LHCN-M2 (cell line): ENCODE measurements at places on chromosomes 2 and 18. TPM values are rescaled to one million over a fixed set of nuclear protein-coding genes. Genes with fewer than 3 reads are reported as not detected.

DNA sequence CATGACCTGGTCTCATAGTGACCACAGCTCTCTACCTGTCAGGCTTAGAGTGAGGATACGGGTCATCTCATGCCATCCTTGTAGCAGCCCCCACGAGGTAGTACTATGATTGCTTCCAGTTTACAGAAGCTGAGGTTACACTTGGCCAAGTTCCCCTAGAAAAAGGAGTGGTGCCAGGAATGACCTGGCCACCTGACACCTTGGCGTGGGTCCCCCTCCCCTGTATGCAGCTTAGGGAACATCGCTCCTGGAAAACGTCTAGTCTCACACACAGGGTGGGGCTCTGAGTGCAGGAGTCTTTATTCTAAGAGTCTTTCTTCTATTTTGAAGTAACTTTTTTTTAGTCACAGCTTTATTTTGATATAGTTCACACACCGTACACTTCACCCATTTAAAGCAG, 14.8 kb downstream of the NPPC start:
- no peak for DNase-seq

GRCh38 chr2:195299600-195299999, 357.4 kb upstream of the SLC39A10 start:
- no peak for DNase-seq

DNA sequence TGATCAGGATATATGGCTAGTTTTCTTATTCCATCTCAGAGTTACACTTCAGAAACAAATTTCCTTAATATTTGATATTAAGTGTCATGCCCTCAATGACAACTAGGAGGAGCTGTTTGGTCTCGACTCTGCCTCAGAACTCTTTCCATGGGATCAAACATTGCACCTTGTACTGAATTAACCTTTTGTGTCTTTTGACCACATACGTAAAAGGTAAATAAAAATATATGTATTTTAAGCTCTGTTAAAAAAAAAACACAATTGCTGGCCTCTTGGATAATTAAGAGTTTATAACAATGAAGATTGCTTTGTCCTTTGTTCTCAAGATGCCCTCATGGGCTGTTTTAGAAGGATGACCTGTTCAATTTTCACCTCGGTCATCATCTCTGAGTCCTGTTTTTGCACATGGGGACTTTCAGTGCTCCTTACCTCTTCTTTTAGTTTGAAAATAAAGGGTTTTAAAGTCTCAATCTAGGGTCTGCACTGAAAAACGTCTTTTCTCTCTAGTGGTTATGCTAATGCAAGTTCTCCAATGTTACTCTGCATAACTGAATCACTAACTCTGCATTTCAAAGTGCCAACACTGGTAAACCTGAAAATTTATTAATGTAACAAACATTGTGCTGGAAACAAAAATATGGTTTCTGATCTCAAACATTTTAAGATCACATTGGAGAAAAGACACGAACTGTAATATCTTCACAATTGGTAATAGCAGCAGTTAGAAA, 18.8 kb upstream of the FN1 start:
- peak; percentile 50 for DNase-seq

GRCh38 chr18:22243513-22243912, 74.1 kb downstream of the GATA6 start:
- DNase-seq, result no peak

- peak; percentile 14 for DNase-seq
Observed at GRCh38 chr2:46394649-46395510, 84.5 kb upstream of the TMEM247 start.

- peak; percentile 17 for DNase-seq
Observed at GRCh38 chr2:236691799-236692167, 122.2 kb downstream of the ACKR3 start.

GRCh38 chr18:13159579-13159978, 59.0 kb upstream of the LDLRAD4 start:
- peak; percentile 68 for DNase-seq

DNA sequence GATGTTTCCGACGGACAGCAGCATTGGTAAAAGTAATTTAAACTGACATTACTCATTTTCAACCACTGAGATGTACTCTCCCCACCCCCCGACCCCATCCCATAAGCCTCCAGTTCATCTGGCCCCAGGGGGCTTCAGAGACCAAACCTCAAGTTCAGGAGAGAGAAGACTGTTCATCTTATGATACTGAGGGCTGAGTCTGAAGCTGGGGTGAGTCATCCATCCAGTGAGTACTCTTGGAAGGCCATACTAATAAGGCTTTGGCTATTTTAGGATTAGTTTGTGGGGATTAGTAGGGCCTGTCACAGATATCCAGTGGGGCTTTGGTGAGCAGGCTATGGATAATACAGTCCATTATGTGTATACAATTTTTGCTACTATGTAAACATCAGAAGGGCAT, 125.3 kb upstream of the APCDD1 start:
- DNase-seq, result peak; percentile 58

GRCh38 chr2:121398853-121399252, 113.9 kb upstream of the TFCP2L1 start:
- no peak for DNase-seq

GRCh38 chr2:16050908-16051489, 110.6 kb downstream of the MYCN start:
- no peak for DNase-seq

DNA sequence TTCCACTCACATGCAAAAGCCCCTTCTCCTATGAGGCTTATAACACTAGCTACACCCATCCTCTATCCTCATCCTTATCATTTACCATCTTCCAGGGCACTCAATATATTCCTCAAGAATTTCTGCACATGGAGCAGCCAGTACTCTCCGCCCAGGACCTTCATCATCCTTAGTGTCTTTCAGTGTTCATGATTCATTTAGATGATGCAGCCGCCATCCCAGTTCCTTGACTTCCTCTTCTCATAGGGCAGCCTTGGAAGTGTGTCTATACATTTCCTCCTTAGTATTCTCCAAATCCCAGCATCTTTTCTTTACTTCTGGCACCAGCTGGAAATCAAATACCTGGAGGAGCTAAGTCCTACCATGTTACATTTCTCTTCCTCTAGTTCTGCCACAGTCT, 3.0 kb upstream of the ITSN2 start:
- DNase-seq, result no peak

GRCh38 chr2:137348301-137348700, 583.0 kb downstream of the THSD7B start:
- DNase-seq, result no peak

DNA sequence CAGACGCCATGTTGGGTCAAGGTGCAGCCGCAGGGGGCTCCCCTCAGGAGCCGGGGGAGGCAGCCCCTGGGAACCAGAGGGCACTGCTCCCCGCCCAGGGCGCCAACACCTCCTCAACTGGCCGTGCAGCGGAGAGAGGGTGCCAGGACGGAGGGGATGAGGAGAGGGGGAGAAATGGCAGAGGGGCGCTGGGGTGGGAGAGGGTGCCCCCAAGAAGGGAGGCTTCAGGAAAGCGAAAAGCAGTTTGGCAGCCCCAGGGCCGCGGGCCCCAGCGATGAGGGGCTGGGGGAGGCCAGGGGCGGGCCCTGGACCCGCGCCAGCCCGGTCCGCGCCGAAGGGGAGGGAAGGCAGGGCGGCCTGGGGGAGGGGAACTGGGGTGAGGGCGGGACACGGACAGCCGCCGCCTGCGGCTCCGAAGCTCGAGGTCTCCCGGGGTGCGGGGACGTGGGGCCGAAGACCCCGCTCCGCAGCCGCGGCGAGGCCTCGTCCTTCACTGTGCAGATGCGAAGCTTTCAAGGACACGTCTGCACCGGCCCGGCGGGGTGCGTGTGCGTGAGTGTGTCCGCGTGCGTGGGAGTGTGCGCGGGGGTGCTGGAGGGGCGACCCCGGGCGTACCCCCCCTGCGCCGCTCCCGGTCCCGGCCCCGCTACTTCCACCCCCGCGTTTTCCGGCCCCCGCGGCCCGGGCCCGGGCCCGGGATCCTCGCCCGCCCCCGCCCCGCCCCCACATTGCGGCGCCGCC, 1.4 kb downstream of the DNMT3A start:
- no peak for DNase-seq

GRCh38 chr2:36951027-36951518, 15.3 kb downstream of the STRN start:
- DNase-seq, result no peak

- no peak for DNase-seq
Observed at GRCh38 chr2:216189410-216189809, 80.3 kb downstream of the XRCC5 start.

DNA sequence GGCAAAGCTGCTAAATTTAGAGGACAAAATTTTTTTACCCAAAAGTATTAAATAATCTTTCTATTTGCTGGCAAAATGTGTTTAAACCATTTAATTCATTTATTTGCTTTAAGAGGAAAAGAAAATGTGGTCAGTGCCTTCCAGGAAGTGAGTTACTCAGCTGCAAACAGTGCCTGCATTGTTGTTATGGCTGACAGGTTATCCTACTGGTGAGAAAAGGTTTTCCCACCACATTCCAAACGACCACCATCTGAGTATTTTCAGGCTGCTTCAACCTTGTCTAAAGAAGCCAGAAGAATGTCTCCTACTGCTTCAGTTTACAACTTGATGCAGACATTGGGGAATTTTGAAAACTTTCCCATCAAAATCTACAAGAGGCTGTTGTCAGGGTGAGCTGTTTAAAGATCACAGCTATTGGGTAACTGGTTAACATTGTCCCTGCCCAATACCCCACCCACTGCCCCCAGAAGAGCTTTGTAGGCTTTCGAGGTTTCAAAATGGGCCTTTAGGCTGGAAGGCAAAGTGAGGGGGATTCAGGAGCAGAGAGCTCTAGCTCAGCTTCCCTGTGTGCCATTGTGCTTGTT, 461.3 kb upstream of the FANCL start:
- DNase-seq, result peak; percentile 5

- DNase-seq, result no peak
Observed at GRCh38 chr2:191148791-191149190, 2.0 kb downstream of the STAT4 start.

GRCh38 chr18:48034651-48035555, 104.4 kb upstream of the SMAD2 start:
- no peak for DNase-seq

GRCh38 chr2:12764849-12765605, 48.3 kb downstream of the TRIB2 start:
- DNase-seq, result no peak

DNA sequence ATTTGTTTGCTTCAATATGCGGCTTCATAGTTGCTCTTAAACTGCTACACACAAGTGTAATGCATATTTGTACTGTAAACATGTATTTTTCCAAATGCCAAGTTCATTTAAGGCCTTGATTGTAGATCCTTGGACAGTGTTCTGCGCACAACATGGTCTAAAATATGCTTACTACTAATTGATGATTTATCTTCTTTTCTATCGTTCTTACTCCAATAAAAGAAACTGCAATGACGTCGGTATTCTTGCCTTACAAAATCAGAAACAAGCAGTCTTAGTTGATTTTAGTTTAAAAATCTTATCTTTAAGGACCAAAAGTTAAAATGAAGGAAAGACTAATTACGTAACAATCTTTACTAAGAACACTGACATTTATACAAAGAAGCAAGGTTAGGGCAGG, 224.3 kb upstream of the SMAD7 start:
- DNase-seq, result no peak

- DNase-seq, result no peak
Observed at GRCh38 chr2:85159589-85159988, 26.4 kb downstream of the TCF7L1 start.

GRCh38 chr2:29723255-29724001, 198.0 kb downstream of the ALK start:
- no peak for DNase-seq

DNA sequence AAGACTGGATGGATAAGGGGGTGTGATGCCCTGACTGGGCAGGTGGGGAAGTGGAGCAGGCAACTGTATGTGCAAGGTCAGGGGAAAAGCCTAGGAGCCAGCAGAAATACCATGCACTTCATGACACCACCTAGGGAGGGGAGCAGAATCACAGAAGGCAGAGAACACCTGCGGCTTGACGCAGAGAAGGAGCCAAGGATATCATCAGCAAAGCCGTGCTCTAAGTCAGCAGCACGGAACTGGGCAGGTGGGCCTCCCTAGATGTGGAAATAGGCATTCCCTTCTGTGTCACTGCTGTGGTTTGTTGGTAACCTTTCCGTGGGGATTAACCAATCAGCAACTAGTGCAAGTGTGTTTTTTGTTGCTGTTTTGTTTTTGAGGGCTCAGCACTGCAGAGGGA, 41.3 kb downstream of the HDLBP start:
- DNase-seq, result no peak

GRCh38 chr2:227325839-227326195, 766 bp downstream of the MFF start:
- peak; percentile 43 for DNase-seq

- peak; percentile 42 for DNase-seq
Observed at GRCh38 chr2:201628545-201628944, 14.8 kb downstream of the TMEM237 start.

The OSR1 gene
- 8.6 and 13.1 TPM in 2 replicates for total RNA-seq

The REG1B gene
- total RNA-seq, result not detected in 2 replicates

The CNNM4 gene
- total RNA-seq, result 2.8 and 2.9 TPM in 2 replicates

The TEX44 gene
- not detected in 2 replicates for total RNA-seq

The UGT1A6 gene
- total RNA-seq, result not detected in 2 replicates

The CERKL gene
- 0.17 TPM in 1 of 2 replicates, not detected in the other for total RNA-seq

The FBXO41 gene
- total RNA-seq, result 4.0 and 4.8 TPM in 2 replicates

The DYSF gene
- total RNA-seq, result 44.2 and 59.5 TPM in 2 replicates

The SP100 gene
- 56.4 and 67.5 TPM in 2 replicates for total RNA-seq

The LRRC30 gene
- not detected in 2 replicates for total RNA-seq

The NGEF gene
- 0.26 and 0.34 TPM in 2 replicates for total RNA-seq

The LRP1B gene
- under 0.01 and 0.11 TPM in 2 replicates for total RNA-seq
